ENCODE measurements at places on chromosomes 4 and X.

DNA sequence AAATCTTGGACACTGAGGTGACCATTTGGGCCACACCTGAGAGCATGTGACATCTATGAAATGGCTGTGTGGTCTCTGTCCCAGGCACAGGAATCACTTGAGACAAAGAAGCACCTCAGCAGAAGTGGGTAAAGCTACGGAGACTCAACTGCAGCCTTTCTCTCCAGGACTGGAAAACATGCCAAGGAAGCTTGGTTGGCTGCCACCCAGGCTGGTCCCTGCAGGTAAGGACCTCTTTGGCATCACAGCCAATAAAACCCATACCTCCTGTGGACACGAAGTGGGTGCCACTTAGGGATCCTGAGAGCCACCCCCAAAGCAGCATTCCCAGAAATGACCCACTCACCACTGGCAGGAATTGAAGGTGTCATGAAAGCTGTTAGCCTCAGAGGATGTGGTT lies 74.6 kb downstream of the LEF1 start:
- no peak for DNase-seq

- no peak for DNase-seq
Observed at GRCh38 chrX:102067966-102068723, 57.3 kb upstream of the TCEAL2 start.

GRCh38 chr4:185801471-185801870 lies 10.5 kb downstream of the SORBS2 start:
- DNase-seq = no peak

DNA sequence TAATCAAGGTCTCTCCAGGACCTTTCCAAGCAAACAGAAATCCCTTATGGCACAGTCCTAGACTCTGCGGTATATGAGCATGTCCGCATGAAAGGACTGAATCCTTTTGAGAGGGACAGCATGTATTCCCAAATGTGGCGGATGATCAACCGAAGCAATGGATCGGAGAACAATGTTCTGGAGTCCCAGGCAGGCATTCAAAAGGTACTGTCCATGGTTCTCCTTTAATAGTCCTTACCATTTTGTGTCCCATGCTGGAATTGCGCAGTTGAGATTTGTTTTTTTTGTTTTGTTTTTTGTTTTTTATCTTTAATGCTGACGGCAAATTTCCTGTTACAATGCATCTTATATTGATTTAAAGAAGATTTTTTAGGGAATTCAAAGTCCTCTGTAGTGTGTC lies 313.3 kb upstream of the ATOH1 start:
- DNase-seq = no peak

DNA sequence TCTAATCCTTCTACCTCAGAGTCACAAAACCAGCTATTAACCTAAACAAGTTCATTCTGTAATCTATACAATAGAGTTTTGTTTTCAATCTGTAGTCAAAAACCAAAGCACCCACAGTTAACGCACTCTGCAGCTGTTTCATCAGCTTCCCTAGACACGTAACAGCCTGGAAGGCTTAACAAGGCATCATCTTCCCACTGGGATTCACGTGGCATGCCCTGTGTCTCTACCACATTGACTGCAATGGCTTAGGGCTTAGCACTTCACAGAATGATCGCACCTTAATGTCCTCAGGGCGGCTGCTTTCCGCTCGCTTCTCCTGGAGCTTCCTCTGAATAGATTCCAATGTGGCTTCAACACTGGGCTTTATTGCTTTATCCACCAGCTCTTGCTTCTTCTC lies 49.7 kb upstream of the NAP1L5 start:
- no peak for DNase-seq

GRCh38 chr4:95122001-95122400 lies 364.2 kb downstream of the BMPR1B start:
- DNase-seq = no peak

GRCh38 chrX:11445540-11445939 lies 152.3 kb downstream of the AMELX start:
- DNase-seq = no peak

- no peak for DNase-seq
Observed at GRCh38 chr4:151129796-151130195, 30.4 kb downstream of the RPS3A start.

DNA sequence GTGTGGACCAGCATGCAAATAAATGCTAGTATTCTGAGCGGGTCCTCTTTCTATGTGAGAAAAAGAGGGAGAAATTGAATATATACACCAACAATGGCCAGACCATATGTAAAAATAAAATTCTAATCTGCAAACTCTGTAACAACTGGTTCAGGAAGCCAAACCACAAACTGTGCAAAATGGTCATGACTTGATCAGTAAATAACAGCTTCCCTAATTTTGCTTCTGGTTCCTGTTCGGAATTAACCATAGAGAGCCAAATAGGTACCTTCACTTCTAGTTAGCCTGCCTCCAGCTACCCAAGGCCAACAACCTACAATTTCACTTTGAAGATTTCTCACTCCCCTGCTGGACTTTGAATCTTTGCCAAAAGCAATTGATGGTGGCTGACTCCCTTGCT lies 1313.2 kb downstream of the ADGRL3 start:
- no peak for DNase-seq

DNA sequence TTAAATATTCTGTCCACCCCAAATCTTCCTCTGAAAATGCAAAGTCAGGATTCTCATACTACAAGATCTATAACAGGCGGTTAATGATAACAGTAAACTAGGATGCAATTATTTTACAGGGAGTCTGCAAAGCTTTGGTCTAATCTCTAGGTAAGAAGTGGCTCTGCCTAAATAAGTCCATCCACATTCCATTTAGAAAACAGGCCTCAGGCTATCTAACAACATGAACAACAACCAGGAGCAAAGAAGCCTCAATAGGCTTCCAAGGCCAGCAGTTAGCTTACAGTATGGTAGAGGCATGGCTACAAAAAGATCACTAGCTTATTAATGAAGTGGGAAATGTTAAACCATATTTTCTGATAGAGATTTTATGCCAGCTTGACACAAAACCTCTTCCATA lies 6.4 kb downstream of the MAB21L2 start:
- no peak for DNase-seq

DNA sequence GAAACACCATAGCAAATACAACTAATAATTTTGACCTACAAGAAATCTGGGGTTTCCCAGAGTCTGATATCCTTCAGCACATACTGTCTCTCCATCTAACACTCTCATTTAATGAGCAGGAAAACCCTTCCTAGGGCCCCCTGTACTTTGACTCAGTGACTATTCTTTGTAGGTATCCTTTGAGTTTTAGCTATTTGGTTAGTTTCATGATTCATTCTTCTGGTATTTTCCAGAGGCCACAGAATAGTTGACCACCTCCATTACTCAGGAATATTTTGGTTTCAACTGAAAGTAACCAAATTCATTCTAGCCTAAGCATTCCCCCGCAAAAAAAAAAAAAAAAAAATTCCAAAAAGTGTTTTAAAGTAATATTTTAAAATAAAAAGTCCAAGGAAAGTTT lies 140.0 kb downstream of the IDS start:
- DNase-seq = no peak

DNA sequence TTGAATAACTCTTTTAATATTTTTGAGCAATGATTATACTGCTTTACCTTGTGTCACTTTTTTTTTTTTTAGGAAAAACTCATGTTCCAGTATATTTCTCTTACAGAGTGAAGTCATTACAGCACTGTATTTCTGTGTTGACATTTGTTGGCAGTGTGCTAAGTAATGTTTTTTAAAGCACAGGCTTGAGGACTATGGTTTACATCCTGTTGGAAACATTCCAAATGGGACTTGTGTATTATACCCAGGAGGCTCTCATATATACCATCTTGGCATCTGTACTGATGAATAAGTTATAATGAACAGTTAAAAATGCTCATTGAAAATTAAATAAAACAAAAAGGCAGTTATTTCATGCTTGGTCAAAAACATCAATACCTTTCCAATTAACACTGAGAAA lies 33.8 kb downstream of the CEP44 start:
- no peak for DNase-seq

DNA sequence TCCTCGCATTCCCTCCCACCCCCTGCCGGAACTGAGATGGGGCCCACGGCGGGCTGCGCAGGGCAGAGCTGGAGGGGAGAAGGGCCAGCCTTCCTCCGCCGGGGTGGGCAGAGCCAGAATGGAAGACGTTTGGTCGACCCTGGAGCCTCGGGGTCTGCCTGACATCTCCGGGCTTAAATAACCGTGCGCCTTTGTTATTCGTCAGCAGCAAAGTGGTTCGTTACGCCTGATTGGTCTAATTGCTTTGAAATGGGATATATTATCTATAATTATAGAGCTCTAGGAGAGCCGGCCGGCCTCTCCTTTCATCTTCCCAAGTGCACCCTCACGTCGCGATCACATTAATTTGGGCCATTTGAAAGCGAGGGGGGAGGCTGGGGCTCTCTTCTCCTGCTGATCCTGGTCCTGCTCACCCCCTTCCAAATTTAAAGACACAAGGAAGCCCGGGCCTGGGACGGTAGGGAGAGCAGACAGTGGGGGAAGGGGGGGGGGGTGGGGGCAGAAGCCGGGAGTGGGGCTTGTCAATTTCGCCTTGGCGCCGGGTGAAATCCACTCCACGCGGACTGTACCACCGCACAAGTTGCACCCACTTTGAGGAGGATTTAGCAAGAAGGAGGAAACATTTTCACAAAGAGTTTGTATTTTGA lies 4.7 kb upstream of the MSX1 start:
- no peak for DNase-seq

DNA sequence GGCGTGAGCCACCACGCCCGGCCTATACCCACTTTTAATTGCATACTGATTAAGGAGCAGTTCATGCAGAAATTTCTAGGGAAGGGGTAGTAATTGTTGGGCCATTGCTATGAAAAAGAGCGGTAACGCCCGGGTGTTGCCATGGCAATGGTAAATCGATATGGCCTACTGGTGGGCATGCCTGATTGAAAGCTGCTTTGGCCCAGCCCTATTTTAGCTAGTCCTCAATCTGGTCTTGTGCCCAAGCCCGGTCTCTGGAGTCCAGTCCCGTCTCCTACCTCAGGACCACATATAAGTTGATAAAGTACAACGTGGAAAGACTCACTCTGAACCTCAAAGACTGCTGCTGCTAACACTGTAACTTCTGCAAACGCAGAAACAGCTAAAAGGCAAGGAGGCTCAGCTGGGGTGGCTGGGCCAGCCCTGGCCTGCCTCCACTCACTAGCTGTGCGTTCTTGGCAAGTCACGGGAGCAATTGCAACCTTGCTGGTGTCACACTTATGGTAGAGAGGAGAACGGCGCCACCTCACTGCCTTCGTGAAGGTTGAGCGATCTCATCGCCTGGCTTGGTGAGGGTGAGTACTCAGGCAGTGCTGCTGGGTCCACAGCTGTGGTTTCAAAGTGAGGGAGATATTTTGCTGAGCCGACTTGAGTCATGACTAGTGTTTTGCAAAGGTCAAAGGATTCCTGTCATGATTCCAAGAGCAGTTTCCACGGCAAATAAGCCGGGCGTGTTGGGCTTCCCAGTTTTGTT lies 57.0 kb upstream of the GRPEL1 start:
- no peak for DNase-seq

GRCh38 chr4:5711479-5712184 lies 631 bp downstream of the EVC start:
- no peak for DNase-seq

DNA sequence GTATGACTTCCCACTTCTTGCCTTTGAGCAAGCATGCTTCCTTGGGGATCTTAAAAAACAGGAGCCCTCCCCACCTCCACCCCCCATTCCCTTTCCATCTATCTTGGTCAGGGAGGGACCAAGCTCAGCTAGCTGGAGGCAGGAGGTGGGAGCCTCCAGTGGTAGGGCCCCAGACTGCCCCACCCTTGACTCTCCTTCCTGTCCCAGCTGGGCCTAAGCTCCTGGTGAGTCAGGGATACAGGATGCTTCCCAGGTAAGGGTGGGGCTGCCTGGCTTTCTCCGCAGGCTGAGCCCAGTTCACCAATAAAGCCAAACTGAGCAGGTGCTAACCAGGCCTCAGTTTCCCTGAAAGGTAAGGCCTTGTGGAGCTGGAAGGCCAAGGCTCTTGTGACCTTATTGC lies 15.2 kb downstream of the EFNB1 start:
- no peak for DNase-seq

DNA sequence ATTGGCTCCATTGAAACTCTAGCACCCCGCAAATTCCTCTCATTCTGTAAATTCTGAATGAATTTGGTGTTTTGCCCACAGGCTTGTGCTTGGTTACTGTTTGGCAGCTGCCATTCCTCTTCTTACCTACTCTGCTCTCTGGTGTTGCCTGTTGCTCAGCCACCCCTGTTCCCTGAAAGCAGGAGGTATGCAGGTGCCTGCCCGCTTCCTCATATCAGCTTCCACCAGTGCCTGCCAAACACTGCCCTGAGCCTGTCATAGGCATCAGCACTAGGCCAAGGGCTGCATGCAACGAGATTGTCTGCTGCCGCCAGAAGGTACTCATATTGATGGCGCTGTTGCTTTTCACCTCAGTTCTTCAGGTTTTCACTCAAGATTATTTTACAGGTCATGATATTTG lies 978.1 kb downstream of the C4orf33 start:
- no peak for DNase-seq

DNA sequence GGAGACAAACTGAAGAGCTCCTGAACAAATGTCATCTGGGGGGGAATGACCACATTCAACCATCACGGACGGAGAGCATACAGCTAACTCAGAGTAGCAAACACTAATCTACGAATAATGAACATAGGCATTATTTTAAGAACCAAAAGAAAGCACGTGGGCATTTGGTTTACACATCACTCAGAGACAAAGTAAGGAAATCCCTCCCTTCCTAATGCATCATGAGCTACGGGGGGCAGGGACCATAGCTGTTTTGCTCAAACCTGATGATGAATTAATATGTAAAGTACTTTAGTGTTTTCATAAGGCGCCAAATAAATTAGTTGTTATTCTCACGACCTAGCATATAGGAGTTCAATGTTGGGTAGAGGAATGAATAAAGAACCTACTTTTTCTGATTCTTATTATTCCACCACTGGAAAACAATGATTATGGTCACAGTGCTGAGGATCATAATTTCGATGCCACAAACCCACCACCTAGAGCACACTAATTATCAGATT lies 11.7 kb upstream of the TMEM156 start:
- DNase-seq = no peak

- no peak for DNase-seq
Observed at GRCh38 chrX:3514996-3515395, 168.5 kb upstream of the MXRA5 start.

- DNase-seq = no peak
Observed at GRCh38 chr4:127134490-127134889, 498.3 kb upstream of the INTU start.

DNA sequence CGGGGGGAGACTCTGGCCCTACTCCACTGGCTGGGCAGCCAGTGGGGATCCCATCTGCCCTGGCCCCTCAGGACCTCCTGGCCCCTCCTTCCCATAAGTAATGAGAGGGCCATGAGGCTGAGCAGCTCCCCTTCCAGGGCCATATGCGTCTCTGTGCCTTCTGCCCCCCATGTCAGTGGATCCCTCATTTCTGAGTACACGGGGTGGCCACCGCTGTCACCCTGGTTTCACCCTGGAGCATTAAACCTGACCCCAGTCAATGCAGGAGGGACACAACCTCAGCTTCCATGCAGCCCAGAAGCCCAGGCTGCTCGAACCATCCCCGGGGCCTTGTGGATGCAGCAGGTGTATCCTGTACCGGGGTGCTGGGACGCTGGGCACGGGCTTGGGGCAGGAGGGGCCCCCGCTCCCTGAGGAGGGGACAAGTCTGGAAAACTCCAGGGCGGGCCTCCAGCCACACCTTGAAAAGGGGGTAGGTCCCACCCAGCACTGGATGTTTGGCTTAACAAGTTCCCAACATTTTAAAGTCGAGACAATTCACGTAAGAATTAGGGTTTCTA lies 24.2 kb downstream of the ATP5ME start:
- no peak for DNase-seq
